Renal cortical epithelial cell (primary cell): ENCODE measurements at places on chromosomes 3 and 15. TPM values are rescaled to one million over a fixed set of nuclear protein-coding genes. Genes with fewer than 3 reads are reported as not detected.
A peak's percentile ranks its signal among the peaks of the same experiment; 100 is the strongest.

DNA sequence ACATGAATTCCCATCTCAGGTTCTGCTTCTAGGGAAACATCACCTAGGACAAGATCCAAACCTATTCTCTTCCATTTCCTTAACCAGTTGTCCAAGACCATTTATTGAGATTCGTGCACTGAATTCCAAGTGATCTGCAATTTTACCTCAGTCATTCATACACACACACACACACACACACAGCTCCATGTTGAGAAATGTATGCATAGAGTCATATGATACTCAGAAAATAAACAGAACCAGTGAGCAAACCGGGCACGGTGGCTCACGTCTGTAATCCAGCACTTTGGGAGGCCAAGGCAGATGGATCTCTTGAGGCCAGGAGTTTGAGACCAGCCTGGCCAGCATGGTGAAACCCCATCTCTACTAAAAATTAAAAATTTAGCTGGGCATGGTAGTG is 6.1 kb upstream of the KPNA1 start:
- DNase-seq, result no peak

GRCh38 chr3:111737047-111737705 is 121.9 kb upstream of the PHLDB2 start:
- DNase-seq, result no peak

The C15orf40 gene
- total RNA-seq, result 3.5 and 5.8 TPM in 2 replicates

The TUSC7 gene
- not detected in 2 replicates for total RNA-seq

- DNase-seq, result no peak
Observed at GRCh38 chr3:123281929-123282328, 80.2 kb downstream of the SEC22A start.

The NCBP2 gene
- 76.4 and 94.9 TPM in 2 replicates for total RNA-seq

GRCh38 chr3:37392957-37393356 is 218.6 kb upstream of the LRRFIP2 start:
- peak; percentile 12 for DNase-seq

The ATP13A5 gene
- total RNA-seq, result not detected in 2 replicates

DNA sequence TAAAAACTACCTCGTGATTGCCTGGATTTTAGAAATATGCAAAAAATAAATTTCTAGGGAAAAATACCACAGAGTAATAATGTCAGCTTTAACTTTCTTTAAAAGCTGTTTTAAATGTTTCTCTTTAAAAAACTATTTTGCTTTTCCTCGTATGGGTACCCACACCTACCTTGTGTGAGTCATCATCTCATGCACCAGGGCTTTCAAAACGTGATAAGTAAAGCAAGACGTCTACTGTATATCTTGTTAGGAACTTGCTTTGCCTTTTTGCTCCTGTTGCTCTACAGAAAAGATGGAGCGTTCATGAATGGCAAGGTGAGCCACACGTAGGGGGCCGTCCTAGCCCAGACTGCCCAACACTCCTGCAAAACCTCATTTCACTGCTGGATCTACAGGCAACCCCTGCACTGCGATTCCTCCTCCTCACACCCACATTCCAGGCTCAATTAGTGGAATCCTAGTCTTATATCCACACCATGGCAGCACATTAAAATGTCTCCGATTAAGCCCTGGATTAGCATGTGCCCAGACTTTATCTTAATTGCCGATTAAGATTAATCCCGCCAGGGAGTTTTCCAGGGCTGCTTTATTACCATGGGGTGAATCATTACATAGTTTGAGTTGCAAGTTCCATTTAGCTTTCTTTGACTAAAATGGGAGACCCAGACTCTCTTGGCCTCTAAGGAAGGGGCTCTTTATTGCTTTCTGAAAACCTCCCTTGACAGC is 293.6 kb upstream of the ICE2 start:
- DNase-seq, result peak; percentile 16

The HHLA2 gene
- total RNA-seq, result 0.05 and 2.3 TPM in 2 replicates

The DUOXA1 gene
- not detected in 2 replicates for total RNA-seq

The DUOXA2 gene
- not detected in 2 replicates for total RNA-seq

The CKMT1A gene
- total RNA-seq, result 0.35 TPM in 1 of 2 replicates, not detected in the other

DNA sequence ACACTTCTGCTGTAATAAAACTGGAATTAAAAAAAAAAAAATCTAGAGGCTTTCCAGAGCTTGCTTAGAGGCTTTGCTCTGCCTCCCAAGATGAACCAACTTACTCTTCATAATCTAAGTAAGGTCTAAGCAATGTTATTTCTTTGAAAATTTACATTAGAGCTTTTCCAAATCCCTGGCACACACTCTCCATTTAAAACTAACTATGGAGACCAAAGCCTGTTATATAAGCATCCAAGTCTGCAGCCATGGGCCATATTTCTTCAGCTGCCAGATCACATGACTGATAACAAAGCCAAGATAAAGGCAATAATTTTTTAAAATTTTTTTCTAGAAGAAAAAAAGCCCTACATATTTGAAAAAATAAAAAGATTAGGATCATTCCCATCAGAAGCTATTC is 55.0 kb upstream of the ARHGEF3 start:
- no peak for DNase-seq

The LSAMP gene
- 0.55 TPM in 1 of 2 replicates, not detected in the other for total RNA-seq

The CHST13 gene
- 0.10 TPM in 1 of 2 replicates, not detected in the other for total RNA-seq

DNA sequence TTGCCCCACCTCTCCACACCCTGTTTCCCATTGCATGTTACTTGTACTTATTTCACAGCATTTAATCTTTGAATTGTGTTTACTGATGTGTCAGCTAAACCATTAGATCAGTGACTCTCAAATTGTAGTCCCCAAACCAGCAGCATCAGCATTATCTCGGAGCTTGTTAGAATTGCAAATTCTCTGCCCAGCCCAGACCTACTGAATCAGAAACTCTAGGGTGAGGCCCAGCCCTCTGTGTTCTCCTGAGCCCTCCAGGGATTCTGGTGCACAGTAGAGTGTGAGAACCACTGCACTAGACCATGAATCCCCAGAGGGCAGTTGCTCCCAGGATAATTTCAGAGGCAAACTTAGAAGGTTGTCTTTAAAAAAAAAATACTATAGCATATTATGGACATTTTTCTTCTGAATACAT is 13.0 kb downstream of the PLD1 start:
- peak; percentile 51 for DNase-seq

DNA sequence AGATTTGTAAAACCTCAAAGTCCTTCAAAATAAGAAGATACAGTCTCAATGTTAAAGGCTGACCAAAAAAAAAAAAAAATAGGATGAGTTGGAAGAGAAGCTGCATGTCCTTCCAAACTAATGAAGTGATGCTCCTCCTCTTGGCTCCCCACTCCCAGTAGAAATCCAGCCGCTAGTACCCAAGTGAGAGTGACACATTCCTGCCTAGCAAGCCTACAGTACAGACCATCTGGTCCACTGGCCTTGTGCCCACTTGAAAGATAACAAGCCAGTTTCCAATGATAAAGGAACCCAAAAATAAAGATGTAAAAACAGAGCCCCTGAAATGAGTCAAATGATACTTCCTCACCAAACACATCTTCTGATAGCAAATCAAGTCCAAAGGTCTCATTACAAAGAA is 258.7 kb upstream of the NSMCE3 start:
- DNase-seq, result no peak

DNA sequence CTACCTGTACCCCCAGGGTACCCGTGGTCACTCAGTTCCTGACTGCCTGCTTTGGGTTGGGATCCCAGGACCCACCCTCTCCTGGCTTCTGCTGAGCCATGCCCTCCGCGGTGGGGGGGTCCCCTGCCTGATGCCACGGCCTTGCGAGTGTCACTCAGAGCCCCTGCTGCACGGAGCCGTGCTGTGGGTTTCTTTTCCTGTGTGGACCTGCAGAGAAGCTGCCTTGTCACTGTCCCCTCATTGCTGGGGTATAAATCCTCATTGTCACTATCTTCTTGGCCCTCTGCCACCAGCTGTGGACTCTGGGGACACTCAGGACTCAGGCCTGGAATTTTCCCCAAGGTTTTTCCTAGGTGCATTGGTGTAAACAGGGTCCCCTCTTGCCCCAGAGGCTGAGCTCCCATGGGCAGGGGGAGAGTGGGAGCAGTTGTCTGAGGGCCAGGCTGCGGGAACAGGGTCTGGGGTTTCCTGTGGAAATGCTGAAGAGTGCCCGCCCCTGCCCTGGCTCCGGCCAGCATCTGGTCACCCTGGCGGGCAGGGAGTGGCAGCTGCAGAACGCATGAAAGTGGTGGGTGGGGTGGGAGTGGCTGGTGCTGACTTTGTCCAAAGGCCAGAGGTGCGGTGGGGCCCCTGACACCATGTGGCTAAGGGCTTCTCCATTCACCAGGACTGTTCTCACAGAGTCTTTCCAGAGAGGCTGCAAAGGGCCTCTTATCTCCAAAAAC is 191.7 kb downstream of the GOLGA6L6 start:
- DNase-seq, result no peak

The CCR5 gene
- total RNA-seq, result not detected in 2 replicates

The PTX3 gene
- 2.5 and 12.5 TPM in 2 replicates for total RNA-seq
